KBM-7 (cell line): ENCODE measurements at places on chromosomes 13 and 19.
A peak's percentile ranks its signal among the peaks of the same experiment; 100 is the strongest.

DNA sequence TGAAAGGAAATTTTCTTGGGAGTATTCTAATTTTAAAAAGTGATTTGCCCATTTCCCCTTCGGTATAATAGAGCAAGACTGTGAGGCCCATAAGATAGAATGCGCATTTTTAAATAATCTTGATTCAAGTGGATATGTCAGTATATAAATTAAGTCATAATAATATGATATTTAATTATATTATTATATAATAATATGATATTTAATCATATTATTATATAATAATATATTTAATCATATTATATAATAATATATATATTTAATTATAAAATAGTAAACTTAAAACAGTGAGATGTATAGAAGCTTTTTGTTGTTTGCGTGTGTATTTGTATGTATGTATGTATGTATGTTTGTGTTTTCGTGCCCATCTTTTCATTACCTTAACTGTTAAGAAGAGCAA lies 682.5 kb downstream of the PCDH9 start:
- DNase-seq, result no peak

- DNase-seq, result no peak
Measured at GRCh38 chr19:49676136-49676783, 811 bp upstream of the PRMT1 start.

DNA sequence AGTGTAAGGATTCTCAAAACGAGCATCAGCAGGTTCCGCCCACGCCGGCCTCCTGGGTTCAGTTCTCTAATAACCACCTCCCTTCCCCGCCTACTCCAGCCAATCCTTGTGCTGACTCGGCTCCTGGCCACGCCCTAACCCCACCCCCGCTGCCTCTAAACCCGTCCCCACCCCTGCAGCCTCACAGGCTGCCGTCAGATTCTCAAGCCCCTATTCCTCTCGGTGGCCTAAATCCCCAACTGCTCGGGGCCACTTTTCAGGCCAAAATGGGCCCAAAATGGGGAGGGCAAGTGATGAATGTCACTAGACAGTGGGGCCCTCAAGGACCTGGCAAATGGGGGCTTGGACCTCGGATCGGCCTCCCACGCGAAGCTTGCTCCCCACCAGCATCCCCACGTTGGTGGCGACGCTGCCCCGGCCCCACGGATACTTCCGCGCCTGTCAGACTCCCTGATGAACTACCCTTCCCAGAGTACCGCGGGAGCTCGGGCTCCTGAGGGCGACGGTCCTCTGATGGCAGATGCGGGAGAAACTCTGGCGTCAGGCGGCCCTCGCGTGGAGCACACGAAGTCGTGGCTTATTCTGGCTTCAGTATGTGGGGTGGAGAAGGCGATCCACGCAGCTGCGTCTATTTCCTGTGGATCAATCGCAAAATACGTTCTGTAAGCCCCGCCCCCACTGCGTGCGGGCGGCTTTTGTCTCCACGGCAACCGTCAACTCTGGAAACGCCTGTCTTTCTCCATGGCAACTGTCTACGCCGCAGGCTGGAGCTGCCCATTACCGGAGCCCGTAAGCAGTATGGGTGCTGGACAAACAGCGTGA lies 24.8 kb downstream of the ZNF473 start:
- DNase-seq, result peak; percentile 84

DNA sequence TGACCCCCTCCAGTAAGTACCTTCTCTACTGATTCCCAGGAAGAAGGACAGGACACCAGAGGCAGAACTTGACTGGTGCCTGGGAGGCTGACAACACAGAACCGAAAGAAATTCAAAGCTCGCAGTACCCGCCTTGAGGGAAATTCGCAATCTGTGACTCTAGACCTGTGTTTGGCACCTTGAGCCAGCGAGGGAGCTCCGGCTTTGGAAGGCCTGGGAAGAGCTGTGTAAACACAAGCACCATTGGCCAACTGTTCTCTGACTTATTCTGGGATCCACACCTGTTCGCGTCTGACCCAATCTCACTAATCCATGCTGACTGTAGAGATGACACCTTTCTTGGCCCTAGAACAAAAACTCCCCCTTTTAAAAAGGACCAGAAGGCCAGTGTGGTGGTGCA lies 50.7 kb downstream of the CEBPG start:
- no peak for DNase-seq

GRCh38 chr19:57615346-57615745 lies 1.3 kb downstream of the ZNF134 start:
- DNase-seq, result no peak
